Renal cortex interstitium (tissue), 15 donors: ENCODE measurements at places on chromosomes 2 and 18. TPM values are rescaled to one million over a fixed set of nuclear protein-coding genes. Genes with fewer than 3 reads are reported as not detected.

The KIAA2012 gene
- 0.10 TPM for polyA plus RNA-seq

The FBXO36 gene
- polyA plus RNA-seq, result 6.4 TPM

DNA sequence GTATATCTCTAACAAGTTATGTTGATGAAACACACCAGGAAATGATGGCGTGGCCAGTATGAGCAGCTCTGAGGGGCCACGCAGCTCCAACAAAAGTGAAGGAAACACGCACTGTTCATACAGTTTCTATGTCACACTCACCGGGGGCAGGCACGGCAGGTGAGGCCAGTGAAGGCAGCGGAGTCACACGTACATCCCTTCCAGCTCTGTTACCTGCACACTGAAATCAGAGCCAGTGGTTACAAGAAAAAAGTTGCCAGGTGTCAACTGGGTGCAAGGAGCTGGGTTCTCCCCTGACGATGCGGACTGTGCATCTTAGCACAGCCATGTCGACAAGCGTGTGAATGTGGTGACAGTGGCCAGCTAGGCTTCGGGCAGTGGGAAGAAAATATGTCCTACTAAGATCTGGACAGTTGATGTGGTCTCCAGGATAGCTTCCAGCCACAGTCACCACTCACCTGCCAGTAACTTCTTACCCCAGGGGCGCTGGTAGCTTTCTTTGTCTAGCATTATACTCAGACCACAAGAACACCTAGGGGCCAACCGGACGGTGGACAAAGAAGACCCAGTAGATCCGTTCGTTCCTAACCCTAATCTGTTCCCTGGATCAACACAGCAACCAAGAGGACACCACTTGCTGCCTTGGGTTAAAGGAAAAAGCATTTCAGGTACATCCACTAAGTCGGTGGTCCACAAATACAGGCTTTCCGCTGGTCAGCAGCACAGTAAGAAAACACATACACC, 10.1 kb downstream of the HJURP start:
- no peak for DNase-seq

GRCh38 chr2:171652416-171652785, 34.9 kb upstream of the DYNC1I2 start:
- no peak for DNase-seq

GRCh38 chr2:41377837-41378236, 670.0 kb upstream of the PKDCC start:
- DNase-seq, result no peak

- no peak for DNase-seq
Observed at GRCh38 chr2:145161656-145162055, 641.7 kb upstream of the ZEB2 start.

DNA sequence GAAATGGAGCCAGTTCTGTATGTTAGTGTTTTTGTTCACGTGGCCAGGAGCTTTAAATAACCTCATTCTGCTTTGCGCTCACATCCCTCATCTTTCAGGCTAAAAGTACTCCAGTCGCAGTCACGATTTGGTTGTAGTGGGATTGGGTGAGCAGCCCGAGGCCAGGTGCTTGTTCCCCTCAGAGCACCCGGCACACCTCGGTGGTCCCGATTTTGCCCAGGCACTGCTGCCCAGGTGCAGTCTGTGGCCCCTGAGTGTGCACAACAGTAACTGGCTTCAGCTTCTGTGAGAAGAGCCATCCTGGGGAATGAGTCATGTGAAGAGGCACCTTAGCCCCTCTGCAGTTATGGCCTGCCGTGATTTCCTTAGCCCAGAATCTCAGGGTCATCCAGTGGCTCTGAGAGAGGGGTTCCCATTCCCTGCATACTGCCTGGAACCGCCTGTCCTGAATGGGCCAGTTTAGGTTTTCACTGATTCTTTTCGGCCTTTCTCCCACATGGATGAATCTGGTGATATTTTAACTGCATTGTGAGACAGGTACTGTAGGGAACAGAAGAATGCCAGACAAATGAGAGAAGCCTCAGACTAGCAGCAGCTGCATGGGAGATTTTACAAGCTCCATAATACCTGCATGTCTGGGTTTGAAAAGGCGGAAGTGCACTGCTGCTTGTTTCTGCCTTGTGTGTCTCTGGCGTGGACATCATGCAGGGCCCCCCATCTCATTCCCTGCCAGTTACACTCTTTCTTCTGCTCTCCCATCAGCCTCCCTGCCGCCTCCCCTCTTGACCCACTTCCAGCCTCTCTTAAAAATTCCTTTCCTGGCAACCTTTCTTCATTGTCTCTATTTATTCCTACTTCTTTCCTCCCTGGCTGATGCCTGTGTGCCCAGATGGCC, 33.5 kb downstream of the IMPA2 start:
- DNase-seq, result no peak

DNA sequence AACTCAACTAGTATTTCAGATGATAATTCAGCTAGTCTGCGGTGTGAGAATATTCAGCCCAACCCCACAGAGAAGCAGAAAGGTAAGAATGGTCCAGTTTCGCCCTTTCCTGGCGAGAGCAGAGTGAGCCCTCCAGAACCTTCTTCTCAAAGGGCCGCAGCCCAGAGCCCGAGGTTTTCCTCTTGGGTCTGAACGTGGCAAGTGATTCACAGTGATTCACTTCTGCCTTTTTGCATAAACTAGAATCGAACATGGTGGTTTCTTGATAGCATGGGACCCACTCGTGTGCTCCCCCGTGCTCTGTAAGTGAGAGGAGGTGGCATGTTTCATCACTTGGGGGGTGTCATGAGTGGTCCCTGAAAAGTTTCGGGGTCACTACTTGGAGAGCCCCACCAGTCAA, 24.2 kb downstream of the TRAF3IP1 start:
- no peak for DNase-seq

The TMEM247 gene
- polyA plus RNA-seq, result not detected

DNA sequence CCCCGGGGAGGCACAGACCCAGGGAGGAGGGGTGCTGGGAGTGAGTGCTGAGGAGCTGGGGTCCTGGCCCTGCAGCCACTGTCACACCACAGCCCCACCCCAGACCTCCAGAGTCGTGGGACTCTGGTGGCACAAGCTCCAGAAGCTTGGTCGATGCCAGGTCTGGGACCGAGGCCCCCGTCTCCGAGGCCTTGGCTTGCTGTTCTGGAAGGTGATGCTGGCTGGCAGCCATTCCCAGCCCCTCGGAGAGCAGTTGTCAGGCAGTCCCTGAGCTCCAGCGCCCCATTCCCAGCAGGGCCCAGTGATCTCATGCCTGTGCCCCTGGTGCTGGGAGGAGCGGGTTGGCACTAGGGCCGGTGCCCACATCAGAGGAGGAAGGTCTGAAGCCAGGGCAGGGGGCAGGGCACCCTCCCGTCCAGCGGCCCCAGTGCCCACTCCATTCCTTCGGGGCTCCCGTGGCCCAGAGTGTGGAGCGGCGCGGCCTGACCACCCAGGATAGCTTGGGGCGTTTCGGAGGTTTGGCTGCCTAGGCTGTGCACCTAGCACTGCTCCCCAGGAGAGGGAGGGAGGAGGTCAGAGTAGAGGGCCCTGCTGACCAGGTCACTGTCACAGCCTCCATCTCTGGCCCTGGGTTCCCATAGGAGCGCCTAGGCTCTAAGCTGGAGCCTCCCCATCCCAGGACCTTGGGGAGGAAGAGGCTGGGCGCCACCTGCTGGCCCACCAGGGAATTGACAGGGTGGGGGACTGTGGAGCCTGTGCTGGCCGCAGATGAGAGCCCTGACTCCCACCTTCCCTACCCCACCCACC, 16.8 kb upstream of the ALPI start:
- DNase-seq, result no peak

GRCh38 chr2:144364944-144365738, 154.8 kb downstream of the ZEB2 start:
- no peak for DNase-seq

The NAT8 gene
- polyA plus RNA-seq, result 32.0 TPM

The RELCH gene
- 37.4 TPM for polyA plus RNA-seq

DNA sequence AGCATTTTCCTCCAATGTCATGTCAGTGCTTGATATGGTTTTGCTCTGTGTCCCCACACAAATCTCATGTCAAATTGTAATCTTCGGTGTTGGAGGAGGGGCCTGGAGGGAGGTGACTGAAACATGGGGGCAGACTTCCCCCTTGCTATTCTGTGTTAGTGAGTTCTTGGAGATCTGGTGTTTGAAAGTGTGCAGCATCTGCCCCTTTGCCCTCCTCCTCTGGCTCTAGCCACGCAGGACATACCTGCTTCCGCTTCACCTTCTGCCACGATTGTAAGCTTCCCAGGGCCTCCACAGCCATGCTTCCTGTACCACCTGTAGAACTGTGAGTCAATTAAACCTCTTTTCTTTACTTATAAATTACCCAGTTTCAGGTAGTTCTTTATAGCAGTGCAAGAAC, 118.7 kb downstream of the NOL10 start:
- DNase-seq, result no peak

- no peak for DNase-seq
Observed at GRCh38 chr2:190107409-190107808, 44.9 kb upstream of the MSTN start.
